ENCODE measurements at places on chromosomes 5 and 9.

- DNase-seq, result no peak
Observed at GRCh38 chr5:152356506-152356905, 48.6 kb downstream of the NMUR2 start.

GRCh38 chr5:148848393-148849031 lies 22.1 kb downstream of the ADRB2 start:
- no peak for DNase-seq

- no peak for DNase-seq
Observed at GRCh38 chr9:37507566-37508134, 21.9 kb downstream of the POLR1E start.

DNA sequence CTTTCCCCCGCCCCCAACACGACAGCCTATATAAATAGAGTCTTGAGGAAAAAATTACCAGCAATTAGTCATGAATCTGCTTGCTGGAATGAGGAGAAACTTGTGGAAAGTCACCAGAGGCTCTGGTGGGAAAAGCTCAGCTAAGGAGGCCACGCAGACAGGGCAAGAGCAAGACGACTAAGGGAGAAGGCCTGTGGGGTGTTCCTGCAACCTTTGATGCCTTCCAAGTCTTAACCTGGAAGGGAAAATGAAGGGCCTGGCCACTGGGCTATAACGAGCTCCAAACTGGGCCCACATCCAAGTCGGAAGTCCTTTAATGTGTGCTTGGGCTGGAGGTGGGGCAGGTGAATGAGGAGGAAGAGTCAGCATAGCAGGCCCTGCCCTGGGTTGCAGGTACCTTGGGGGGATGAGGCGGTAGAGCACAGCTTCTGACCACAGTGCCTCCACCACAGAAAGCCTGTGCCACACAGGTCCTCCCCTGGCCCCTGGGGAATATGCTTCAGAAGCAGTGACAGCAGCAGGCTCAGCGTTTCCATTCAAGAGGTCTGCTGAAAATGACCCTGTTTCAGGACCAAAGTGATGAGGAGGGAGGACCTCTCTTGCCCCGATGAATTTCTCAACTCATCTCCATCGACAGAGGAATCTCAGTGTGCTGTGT lies 92.8 kb upstream of the LRRTM2 start:
- no peak for DNase-seq

DNA sequence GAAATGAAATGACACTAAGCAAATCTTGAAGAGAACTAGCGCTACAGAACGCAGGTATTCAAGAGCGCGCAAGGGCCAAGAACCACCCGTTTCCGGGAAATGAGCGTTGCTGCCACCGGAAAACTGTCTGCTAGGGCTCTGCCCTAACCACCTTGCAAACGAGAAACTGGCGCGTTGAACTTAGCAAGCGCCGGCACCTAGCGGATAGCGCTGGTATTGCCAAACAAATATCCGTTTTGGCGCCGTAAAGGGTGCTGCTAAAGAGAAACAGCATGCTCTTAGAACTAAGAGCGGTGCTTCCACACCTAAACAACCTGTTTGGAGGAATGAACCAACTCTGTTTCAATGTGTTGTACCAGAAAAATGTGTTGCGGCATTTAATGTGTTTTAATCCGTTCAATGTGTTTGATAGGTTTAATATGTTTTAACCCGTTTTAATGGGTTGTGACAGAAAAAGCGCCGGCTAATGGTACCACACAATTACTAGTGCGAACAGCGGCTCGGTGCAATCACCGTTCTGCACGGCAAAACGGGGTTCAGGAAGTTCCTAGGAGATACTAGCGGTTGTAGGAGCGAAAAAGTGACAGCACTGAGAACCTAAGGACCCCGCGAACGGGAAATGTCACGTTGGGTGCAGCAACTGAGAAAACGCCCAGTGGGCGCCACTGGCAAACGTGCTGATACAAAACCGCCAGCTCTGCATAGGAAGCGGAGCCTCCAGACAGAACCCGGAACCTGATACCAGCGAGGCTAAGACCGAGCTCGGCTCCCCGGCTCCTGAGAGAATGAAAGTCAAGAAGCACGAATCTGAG lies at the start of gene ANXA2R:
TSS of gene ANXA2R (minus strand) at position 33 of the 812 bp plus-strand sequence. CDS start 273 bp downstream, outside the sequence.
- DNase-seq, result peak; percentile 93

DNA sequence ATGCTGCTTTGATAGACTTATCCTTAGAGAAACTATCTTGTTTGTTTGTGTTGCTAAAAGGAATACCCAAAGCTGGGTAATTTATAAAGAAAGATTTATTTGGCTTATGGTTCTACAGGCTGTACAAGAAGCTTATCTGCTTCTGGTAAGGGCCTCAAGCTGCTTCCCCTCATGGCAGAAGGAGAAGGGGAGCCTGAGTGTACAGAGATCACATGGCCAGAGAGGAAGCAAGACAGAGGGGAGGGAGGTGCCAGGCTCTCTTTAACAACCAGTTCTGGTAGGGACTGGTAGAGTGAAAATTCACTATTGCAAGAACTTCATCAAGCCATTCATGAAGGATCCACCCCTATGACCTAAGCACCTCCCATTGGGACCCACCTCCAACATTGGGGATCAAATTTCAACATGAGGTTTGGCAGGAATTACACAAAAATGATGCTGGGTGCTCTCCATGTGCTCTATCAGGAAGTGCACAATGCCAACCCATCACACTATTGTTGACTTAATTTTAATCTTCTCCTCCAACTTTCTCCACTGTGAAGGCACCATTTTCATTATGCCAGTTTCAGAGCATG lies 115.1 kb upstream of the SHB start:
- peak; percentile 17 for DNase-seq

DNA sequence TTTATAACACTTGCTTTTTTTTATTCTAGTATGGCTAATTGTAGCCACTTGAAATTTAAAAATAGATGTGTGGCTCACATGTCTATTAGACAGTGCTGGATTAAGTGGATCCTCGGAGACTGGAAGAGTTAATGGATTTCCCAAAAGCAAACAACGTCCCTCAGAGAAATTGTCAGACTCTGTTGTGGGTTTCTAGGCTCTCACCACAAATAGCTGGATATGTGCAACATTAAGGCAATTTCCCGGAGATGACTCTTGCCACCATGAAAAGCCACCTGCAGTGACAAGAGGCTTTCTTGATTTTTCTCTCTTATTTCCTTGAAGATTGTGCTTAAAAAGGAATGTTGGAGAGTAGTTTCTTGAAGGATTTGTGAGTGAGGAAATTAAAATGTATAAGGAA lies 43.2 kb downstream of the TMEM167A start:
- no peak for DNase-seq

DNA sequence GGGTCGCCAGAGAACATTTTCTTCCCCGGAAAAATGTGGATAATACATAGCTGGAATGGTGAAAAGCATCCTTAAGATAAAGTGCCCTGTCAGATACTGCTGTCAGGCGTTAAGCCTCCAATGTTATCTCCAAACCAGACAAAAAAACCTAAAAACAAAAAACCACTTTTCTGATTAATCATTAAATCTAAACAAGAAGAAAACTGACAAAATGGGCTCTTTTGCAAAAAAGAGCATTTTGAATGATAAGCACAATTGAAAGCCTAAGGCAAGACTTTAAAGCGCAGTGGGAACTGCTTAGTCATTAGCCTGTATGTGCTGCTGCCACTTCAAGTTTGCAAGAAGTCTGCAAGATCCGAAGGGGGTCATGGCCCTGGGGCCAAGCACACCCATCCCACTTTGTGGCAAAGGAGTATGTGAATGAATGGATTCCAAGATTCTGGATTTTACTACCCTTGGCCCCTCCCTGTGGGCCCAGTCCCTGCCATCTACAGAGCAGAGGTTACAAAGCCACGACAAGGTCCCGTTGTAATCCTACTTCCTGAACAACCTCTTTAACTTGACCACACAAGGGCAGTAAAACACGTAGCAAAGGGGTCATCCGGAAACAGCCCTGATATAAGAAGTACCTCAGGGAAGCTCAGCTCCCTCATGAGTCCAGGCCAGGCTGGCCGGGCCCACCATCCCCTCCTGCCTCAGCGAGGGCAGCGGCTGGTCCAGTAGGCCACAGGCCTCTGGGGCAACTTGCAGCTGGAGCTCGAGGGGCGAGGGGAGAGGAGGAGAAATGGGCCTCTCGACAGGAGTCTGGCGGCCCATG lies 29.7 kb downstream of the SHB start:
- peak; percentile 81 for DNase-seq

GRCh38 chr9:98504298-98505282 lies 204.1 kb downstream of the GABBR2 start:
- no peak for DNase-seq

GRCh38 chr9:98549401-98549800 lies 159.3 kb downstream of the GABBR2 start:
- DNase-seq, result no peak

- DNase-seq, result peak; percentile 97
Observed at GRCh38 chr5:93582677-93583438, at the start of gene NR2F1. Gene NR2F1 (plus strand): TSS chr5:93583222. CDS start chr5:93585024, 1,802 bp downstream.

GRCh38 chr5:135916638-135917263 lies 21.1 kb upstream of the IL9 start:
- no peak for DNase-seq

DNA sequence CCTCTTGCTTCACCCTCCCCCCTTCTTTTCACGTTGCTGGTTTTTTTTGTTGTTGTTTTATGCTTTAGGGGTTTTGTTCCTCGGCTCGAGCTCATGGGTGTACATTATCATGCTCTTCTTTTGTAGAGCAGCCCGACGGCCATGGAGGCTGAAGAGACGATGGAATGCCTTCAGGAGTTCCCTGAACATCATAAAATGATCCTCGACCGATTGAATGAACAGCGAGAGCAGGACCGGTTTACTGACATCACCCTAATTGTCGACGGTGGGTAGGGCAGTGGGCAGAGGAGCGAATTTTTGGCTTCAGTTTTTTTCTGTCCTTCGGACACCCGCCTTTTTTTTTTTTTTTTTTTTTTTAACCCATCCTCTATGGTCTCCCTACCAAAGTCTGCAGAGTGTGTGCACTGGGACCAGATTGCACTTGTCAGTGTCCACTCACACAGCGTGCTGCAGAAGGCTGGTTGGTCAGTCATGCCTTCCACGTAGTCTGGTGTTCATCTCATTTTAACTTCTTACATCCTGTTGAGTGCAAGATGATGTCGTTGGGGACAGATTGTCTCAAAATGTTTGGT lies 1.3 kb downstream of the ZNF131 start:
- peak; percentile 66 for DNase-seq

DNA sequence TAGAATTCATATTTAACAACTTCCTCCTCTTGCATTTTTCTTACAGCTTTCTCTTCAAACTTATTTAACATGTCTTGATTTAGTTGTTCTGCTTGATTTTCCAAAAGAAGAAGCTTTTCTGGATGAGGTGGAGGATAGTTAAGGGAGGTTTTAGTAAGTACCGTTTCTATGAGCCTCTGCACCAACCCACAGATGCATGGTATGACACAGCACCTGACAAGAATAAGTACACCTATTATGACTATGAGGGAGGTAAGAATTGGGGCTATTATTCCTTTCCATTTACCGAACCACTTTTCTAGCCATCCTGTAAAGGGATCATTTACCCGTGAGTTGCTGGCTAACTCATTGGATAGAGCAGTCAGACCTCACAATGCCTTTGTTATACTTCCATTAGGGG lies 2.5 kb upstream of the HMGCS1 start:
- no peak for DNase-seq
